HS-5 (cell line): ENCODE measurements at places on chromosomes 2 and 18.

GRCh38 chr2:1992280-1992679, 248.0 kb upstream of the PXDN start:
- no peak for DNase-seq

DNA sequence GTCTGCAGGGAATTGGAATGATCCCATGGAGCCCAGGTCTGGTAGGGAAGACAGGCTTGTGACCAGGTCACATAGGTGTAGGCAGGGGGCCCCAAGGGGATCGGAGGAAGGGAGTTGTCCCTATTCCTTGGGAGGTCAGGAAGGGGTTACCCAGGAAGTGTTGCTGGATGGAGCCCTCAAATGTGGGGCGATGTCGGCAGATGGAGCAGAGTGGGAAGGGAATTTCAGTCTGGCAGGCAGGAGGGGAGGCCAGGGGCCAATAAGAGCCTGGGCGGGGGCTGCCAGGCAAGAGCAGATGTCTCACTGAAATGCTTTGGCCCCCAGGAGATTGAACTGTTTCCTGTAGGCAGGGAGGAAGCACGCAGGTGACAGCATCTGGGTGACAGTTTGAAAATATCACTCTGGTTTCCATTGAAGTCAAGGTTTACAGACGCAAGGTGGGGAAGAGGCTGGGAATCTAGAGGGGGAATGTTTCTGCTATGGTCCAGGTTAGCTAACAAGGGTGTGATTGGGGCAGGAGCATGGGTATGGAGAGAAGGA, 81.5 kb upstream of the SMAD2 start:
- DNase-seq, result no peak

DNA sequence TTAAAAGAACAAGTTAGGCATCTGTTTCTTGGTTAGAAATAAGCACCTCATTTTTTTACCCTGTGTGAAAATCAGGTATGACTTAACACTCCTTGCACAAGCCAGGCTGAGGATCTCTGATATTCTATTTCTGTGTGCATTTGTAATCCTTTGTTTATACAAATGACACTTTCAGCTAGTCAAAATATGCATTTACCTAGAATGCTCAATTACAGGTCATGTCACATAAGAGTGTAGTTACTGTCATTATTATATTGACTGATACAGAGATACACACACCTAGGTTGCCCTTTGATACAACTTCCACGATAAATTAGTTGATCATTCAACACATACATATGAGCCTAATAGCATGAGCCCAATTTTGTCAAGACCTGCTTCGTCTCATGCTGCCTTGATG, 144.3 kb downstream of the CHST9 start:
- DNase-seq, result no peak

DNA sequence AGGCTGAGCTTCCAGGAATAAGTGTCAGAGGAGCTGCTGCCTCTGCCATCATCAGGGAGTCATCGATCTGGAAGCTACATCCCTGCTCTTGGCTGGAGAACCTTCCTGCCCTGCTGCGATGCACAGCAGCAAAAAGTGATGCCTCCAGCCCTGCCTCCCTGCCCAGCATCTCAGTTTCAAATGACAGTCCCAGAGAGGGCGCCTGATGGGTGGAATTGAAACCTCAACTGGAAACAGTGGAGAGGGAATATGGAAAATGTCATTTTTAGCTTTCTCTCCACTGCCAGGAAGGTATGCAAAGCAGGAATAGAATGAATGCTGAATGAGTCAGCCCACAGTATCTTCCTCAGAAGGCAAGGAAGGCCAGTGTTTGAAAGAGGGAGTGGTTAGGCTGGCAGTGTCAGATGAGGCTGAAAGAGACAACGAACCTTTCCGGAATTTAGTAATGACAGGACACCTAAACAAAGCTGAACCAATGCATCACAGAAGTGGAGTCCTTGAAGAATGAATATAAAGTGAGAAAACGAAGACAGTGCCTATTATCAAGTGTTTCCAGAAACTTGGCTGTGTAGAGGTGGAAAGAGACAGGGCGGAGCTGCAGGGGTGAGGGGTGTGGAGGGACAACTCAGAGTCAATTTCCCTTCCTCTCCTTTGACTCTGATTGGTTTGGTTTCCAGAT, 153.9 kb upstream of the NDUFV2 start:
- DNase-seq, result peak; percentile 90

- DNase-seq, result no peak
Observed at GRCh38 chr2:73920577-73921545, 5.8 kb upstream of the DGUOK start.
